ENCODE measurements at places on chromosomes 7 and 10. TPM values are rescaled to one million over a fixed set of nuclear protein-coding genes. Genes with fewer than 3 reads are reported as not detected.
A peak's percentile ranks its signal among the peaks of the same experiment; 100 is the strongest.

PLCE1 gene
- total RNA-seq: 21.7 TPM

AKR1B15 gene
- not detected for total RNA-seq

PPP1R3C gene
- total RNA-seq: 20.7 TPM

MUC12 gene
- not detected for total RNA-seq

SPACDR gene
- 1.8 TPM for total RNA-seq

CHAT gene
- not detected for total RNA-seq

BHLHA15 gene
- not detected for total RNA-seq

SH2D4B gene
- total RNA-seq: 1.4 TPM

DGKI gene
- total RNA-seq: 1.0 TPM

ADAM12 gene
- total RNA-seq: 60.8 TPM

ITPRID1 gene
- 1.6 TPM for total RNA-seq

SPDYE16 gene
- 0.35 TPM for total RNA-seq

MYL10 gene
- not detected for total RNA-seq

NRCAM gene
- total RNA-seq: not detected

FFAR4 gene
- total RNA-seq: not detected

ASB4 gene
- total RNA-seq: 0.34 TPM

SLC18A3 gene
- 0.07 TPM for total RNA-seq

DNA sequence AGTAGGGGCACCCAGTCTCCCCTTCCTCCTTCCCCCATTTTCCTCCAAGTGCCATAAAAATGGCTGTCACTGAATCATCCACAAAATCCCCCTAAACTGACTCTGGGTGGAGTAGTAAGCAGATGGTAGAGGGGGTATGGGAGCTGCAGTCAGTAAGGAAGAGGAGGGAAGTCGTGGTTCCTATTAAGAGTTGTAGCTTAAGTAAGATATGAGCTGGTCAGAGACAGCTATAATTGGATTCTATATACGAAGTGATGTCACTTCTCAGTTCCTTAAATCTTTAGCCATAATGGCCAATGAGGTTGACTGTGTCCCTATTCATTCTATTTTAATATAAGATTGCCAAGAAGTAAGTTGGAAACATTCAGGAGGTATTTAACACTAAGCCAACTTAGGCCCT, 131.7 kb downstream of the SLC16A9 start:
- no peak for DNase-seq

- DNase-seq: peak; percentile 23
Observed at GRCh38 chr7:46352004-46352954, 431.2 kb upstream of the IGFBP3 start.

GRCh38 chr7:85186083-85186520, 754 bp downstream of the SEMA3D start:
- no peak for DNase-seq

DNA sequence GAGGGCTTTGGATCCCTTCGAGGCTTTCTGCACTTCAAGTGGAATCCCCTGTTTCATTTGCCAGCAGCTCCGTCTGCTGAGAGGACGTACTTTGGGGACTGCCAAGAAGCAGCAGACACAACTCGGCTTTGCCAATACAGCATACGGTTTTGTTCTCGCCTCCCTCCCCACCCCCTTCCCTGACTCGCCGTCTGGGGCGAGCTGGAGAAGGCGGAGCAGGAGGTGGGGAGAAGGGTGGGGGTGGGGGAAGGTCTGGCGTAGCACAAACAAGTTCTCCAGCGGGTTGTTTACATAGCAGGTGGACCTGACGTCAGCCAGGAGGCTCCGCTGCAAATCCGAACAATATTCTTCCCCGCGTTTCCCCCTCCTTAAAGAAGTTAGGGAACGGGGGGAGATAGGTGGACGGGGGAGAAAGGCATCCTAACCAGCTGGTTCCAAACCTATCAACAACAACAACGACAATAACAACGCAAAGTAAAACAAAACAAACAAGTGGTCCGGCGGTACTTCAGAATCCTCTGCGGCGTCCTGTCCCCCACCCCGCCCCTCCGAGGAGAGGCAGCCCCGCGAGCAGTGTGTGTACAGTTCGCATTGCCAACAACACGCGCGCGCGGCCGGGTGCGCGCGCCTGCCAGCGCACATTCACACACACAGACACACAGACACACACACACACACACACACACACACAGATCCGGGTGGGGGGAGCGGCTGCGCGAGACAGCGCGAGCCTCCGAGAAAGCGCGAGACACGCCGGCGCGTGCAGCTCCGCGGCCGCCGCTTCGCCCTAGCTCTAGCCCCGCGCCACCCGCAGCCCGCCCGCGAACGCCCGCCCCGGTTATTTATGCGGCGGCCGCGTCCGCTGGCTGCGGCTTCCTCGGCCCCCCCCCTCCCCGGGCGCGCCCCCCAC, 167.0 kb upstream of the PPP1R3A start:
- DNase-seq: peak; percentile 90

DNA sequence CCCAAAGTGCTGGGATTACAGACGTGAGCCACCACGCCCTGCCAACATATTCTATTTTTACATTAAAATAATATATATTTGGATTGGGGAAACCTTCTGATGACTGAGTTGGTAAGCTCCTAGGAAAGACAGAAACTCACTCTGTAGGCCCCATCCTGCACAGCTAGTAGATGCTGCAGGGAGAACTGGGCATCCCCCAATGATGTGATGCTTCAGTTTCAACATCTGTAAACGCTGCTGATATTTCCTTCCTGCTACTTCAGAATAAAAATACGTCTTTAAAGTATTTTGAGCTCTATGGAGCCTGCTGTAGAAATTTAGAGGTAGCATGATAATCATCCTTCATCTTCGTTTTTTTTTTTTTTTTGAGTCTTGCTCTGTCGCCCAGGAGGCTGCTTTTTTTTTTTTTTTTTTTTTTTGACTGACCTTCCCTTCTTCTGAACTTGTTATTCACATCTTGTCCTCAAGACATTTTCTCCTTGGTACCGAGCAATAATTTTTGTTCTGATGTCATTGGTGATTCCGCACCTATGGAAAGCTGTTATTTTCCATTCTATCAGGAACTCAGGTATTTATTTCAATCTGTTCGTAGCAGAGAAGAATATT, 21.8 kb upstream of the INPP5F start:
- DNase-seq: no peak

DNA sequence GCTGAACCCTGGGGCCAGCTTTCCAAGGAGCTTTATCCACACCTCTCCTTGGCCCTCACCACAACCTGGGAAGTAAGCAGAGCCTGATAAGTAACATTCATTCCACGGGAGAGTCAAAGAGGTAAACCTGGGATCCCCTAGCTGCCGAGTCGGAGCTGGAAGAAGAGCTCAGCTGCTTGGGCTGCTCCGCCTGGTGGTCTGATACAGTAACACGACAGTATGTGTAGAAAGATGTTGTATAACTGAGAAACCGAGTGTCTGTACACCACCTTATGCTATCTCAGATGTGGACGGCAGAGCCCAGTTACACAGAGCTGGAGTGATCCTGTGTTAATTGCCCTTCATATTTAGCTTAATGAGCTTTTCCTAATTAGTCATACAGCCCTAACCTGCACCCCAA, 151.3 kb upstream of the KMT2E start:
- no peak for DNase-seq

GRCh38 chr7:134781171-134781570, 1.7 kb downstream of the CALD1 start:
- DNase-seq: no peak

- no peak for DNase-seq
Observed at GRCh38 chr10:96235326-96236089, 35.9 kb downstream of the BLNK start.

- no peak for DNase-seq
Observed at GRCh38 chr10:119132521-119133345, 28.8 kb downstream of the DENND10 start.

GRCh38 chr7:27899601-27900000, 159.6 kb downstream of the TAX1BP1 start:
- DNase-seq: no peak

DNA sequence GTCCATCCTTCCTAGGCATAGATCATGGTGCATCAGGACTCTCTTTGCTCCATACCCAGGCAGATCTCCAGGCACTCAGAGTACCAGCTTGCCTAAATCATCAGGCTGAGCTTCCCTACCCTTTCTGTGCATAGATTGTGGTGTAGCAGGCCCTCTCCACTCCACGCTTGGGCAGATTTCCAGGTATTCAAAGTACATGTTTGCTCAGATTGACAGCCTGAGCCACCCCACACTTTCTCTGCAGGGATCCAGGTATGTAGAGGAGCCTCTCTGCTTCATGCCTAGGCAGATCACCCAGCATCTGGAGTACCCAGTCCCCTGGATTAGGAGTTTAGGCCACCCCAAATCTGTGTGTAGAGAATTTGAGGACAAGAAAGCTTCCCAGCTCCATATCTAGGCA, 957.4 kb upstream of the LRRTM3 start:
- DNase-seq: no peak

DNA sequence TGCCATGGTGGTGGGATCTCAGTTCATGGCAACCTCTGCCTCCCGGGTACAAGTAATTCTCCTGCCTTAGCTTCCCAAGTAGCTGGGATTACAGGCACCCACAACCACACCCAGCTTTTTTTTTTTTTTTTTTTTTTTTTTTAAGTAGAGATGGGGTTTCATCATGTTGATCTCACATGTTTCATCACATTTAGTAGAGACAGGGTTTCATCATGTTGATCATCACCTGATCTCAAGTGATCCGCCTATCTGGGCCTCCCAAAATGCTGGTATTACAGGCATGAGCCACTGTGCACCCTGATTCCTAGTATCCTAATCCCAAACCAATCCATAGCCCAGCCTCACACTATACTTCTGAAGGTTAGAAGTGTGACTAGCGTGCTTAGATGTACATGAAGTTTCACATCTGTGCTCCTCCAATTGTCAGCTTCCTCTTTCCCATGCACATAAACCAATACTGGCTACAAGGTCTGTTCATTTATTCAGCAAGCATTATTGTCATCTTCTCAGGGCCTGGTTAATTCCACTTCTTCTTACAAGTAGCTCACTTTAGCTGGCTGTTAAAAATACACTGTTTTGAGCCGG, 6.8 kb upstream of the NAT16 start:
- DNase-seq: no peak

- no peak for DNase-seq
Observed at GRCh38 chr10:78416031-78417011, 382.7 kb downstream of the RPS24 start.

DNA sequence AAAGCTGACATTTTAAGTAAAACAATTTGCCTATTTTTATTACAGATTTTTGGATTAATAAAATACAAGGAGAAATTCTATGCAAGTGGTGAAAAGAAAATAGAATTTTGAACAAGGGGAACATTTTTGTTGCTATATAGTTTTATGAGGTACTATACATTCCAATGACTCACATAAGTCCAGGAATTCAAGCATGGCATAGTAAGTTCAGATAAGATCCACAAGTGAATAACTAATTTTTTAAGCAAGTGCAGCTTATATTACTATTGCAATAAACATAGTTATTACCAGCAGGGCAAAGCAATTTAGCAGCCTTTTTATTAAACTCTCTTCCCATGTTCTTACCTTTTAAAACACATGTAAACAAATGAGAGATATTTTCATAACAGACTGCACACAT, 1123.5 kb upstream of the LRRN3 start:
- no peak for DNase-seq

DNA sequence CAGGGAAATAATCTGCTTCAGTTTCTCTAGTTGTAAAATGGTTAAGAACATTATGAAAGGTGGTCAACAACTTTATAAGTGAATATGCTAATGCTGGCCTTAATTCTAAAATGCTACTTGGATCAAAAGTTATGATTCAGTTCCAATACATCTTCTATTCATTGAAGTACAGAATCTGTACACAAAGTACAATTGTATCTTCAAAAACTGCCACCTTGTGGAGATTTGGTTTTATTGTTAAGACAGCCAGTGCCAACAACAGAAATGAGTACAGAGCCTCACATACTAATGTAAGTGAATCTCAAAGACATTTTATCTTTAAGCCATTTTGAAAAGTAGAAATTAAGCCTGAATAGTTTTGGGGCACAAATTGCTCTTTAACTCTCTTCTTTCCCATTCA, 194.0 kb downstream of the CFTR start:
- no peak for DNase-seq

DNA sequence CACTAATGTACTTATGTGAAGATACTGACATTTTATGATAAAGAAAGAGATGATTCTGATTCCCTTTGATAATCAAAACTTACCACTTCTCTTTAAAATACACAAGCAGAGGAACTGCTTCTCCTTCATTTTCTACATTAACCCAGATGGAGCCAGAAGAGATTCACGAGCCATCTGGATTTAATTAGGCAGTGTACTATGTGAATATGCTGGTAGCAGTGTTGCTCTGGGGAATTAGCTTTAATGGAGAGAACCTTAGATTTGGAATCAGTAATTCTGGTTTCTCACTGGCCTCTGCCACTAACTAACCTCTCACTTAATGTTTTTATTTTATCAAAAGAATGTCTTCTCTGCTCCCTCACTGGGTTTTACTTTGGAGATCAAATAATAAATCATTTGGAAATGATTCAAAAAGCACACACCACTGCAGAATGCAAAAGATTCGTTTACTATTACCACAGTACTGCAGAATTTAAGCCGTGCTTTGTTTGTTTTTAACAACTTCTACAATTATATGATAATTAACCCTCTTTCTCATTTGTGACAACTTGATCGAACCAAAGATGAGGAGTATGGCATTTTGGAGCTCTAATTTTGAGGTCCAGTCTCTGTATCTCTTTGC, 77.5 kb upstream of the PHYHIPL start:
- DNase-seq: no peak

- DNase-seq: no peak
Observed at GRCh38 chr7:110522761-110523200, 568.1 kb upstream of the LRRN3 start.

GRCh38 chr7:51647931-51648351, 331.3 kb upstream of the COBL start:
- DNase-seq: no peak

DNA sequence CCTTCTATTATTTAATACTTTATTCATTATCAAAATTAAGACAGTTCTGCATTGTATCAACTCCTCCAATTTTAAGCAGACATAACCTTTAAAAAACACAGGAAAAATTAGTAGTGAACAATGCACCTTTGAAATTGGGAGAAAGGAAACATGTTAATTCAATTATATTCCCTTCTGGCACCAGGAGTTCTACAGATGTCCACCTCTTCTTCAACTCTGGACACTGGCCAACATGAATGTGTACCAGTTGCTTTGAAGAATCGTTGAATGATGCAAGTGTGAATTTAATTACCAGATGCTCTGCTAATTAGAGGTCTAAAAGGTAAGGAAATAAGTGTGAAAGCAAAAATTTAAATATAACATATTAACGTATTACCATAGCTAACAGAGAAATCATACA, 206.7 kb upstream of the IGFBP3 start:
- no peak for DNase-seq

GRCh38 chr10:49689882-49690510, 10.5 kb downstream of the C10orf53 start:
- DNase-seq: no peak

DNA sequence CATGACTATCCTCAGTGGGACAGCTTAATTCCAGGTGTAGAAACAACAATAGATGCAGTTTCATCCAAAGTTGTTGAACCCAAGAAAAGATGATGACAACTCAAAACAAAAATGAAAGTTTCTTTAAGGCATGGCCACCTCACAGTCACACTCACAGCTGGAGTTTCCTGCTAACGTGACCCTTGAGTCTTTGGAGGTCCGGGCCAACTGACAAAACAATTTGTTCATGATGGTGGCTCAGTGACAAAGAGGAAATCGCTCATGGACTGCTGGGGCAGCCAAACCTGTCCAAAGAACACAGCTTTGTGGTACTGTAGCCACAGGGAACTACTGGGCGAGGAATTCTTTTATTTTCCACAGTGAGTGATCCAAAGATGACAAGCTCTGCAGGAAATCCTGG, 96.0 kb upstream of the JCAD start:
- DNase-seq: peak; percentile 36
